ENCODE measurements at places on chromosomes 11 and 22. TPM values are rescaled to one million over a fixed set of nuclear protein-coding genes. Genes with fewer than 3 reads are reported as not detected.

DNA sequence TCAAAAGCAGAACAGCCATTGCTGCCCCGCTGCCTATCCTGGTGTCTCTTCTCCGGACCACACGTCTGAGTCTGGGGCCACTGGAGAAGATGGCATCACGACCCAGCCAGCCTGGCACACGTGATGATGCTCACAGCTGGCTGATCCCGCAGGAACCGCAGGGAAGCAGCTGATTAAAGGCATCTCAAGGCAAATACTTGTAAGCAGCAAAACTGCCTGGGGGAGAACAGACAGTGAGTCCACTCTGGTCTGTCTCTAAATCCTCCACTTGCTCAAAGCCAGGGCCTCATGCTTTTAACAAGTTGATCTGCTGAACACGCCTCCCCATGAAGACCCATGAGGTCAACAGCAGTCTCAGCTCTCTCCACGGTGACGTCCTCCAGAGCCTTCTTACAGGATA is 108.6 kb downstream of the BRD1 start:
- no peak for DNase-seq

GRCh38 chr11:73463359-73463758 is 87.2 kb downstream of the RELT start:
- no peak for DNase-seq

GRCh38 chr11:65357856-65358356 is 3.4 kb downstream of the TIGD3 start:
- peak; percentile 98 for DNase-seq

DNA sequence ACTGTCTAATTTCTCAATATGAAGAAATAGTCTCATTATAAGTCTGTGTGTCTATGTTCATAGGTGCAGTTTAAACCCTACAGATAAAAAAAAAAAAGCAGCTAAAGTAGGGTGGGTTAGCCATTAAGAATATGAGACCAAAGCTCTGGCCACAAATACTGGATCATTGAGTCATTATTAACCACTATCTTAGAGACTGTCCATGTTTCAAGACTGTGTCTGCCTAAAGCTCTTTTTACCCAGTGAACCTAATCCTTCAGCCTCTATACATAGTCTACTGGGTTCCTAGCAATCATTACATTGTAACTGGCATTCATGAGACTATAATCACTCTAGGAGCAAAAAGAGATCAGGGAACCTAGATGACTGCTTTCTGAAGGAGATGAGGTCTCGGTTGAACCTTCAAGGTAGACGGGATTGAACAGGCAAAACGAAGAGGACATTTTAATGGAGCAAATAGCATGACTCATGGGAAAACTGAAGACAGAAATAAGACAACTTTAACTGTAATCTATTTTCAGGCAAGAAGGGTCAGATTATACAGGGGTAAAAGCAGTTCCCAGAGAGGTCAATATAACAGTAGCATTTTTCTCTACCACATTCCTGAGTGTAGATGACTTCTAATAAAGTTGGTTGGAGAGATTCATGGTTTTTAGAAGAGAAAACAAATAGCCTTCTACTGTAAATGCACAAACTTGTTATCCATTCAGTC is 64.0 kb upstream of the FIBIN start:
- no peak for DNase-seq

GRCh38 chr11:75820645-75821044 is 5.6 kb downstream of the UVRAG start:
- DNase-seq: no peak

DNA sequence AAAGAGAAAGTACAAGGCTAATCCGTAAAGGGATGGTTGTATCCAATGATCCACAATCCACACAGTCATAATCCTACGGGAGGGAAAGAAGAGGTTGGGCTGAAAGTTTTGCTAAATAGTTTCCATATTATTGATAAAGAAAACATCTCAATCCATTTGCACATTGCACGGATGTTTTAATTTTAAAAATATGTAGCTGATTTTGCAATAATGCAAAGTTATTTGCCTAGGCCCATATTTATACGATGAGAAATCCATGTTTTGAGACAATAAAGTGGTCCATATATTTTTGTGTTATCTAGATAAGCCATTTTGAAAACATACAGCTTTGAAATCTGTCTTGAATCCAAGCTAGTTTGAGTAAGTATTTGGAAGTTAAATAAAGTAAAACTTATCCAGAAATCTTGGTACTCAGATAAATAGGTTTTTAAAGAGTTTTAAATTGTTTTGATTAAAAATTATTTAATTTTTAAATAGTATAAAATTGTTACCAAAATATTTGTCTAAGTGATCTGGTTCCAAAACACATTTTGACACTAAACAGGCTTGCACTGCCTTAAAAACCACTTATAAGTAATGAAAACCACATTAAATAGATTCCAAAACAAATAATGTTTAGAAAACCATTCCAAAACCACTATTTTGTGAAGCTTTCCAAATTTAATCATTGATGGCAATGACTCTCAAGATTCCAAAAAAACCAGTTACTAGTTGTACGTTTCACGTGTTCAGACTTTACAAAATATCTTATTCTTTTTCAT is 38.2 kb upstream of the PAMR1 start:
- DNase-seq: no peak

- DNase-seq: no peak
These were observed 65.1 kb upstream of the CD44 start for GRCh38 chr11:35073691-35074419.

DNA sequence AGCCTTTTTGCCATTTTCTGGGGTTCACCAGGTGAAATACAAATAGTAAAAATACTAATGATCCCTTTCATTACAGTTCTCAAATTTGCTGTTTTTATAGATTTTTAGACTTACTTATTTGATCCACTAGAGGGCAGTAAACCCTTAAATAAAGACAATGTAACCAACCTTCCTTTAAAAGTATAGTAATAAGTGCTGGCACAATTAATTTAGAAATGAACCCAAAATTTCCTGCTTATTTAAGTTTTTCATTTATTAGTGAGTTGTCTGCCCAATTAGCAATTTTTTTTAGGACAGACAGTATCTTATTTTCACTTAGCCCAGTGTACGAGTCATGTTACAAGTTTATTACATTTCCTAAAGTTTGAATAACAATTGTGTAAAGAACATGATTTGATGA is 4.7 kb downstream of the DDIAS start:
- no peak for DNase-seq

- peak; percentile 26 for DNase-seq
These were observed 71.8 kb downstream of the BTBD10 start for GRCh38 chr11:13391217-13391616.

PSMA1 gene
- 138 TPM for polyA plus RNA-seq

TTC36 gene
- 1.9 TPM for polyA plus RNA-seq

RAB36 gene
- 2.2 TPM for polyA plus RNA-seq

Data from large intestine (tissue), 12 donors.